ENCODE measurements at places on chromosomes 6 and 20.

DNA sequence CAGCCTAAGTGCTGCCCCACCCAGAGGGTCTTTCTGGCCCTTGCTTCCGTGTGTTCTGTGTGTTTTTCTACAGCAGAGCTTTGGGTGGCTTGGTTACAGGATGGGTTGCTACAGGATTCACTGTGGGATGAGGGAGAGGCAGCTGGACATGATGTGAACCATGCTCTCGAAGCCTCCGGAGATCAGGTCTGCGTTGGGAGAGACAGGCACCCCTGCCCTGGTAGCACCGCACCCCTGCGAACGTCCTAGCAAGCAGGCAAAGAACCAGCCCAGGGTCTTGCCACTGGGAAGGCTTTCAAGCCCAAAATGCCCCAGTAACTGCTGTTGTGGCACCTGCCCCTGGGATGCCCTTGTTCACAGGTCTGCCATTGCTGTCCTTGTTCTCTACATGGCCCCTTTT is 66.4 kb downstream of the IGF2R start:
- no peak for DNase-seq

DNA sequence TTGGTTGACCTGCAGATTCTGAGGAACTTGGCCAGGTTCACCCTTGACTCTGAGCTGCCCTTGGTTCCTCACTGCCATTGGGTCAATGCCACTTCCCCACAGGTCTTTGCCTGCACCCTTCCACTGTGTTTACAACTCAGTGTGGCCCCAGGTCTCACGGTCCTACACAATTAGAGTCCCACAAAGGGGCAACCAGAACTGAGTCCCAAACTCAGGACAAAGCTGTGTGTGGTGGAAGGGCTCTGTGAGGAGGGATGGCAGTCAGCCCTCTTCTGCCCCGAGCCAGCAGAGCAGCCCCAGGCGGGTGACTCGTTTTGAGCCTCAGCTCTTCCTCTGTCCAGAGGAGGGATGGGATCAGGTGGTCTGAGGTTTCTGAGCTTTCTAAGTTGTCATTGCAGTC is 69.5 kb downstream of the NPEPL1 start:
- no peak for DNase-seq

DNA sequence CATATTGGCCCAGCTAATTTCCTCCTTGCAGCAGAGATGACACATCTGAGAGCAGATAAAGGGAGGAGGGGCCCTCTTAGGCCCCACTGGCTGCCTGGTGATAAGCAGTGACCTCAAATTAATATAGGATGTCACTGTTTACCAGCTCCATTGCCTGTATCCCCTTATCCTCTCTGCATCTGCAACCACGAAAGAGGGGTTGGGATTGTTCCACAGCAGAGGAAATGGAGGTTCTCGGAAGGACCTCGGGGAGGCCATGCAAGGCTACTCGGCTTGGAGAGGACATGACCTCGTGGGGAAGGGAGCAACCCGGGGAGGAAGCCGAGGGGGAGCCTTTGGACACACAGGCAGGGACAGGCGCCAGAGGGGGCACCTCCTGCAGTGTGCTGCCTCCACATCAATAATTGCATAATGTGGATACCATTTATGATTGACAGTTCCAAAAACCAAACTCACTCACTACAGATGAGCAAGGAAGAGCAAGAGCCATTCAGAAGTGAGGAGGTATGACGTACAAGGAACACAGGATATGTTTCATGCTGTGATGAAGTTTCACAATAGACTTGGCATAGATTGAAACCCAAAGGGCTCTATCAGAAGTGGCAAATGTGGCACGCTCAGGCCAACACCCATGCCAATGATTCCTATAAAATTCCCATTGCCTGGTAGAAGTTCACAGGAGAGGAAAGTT is 177.2 kb upstream of the RNF24 start:
- no peak for DNase-seq

GRCh38 chr20:35768731-35769664 is 2.8 kb upstream of the PHF20 start:
- peak; percentile 97 for DNase-seq

DNA sequence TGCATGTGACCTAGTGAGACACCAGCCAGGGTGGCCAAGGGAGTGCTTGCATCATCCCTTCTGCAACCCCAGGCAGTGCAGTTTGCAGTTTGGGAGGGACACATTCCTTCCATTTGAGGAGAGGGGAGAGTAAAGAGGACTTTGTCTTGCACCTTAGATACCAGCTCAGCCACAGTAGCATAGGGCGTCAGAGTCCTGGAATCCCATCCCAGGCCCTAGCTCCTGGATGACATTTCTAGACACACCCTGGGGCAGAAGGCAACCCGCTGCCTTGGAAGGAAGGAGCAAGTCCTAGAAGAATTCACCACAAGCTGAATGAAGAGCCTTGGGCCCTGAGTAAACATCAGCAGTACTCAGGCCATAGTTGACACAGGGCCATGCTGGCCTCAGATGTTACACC is 680.4 kb upstream of the IMPG1 start:
- DNase-seq: no peak

DNA sequence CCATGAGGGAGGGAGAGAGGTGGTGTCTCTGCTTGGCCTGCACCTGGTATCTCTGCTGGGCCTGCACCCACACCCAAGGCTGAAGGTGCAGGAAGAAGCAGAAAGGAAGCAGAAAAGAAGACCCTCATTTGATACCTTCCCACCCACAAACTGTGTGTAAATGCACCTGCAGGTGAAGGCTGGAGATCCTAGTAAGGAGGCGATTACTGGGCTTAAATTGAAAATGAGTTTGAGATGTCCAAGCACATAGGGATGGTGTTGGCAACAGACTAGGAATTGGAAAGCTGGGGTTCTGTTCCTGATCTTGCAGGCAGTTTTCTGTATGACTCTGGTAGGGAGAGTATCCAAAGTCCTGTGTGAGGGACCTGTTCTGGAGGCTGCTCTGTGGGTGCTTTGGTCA is 74.7 kb downstream of the LYRM2 start:
- DNase-seq: no peak
